ENCODE measurements at places on chromosomes 2 and 18.

DNA sequence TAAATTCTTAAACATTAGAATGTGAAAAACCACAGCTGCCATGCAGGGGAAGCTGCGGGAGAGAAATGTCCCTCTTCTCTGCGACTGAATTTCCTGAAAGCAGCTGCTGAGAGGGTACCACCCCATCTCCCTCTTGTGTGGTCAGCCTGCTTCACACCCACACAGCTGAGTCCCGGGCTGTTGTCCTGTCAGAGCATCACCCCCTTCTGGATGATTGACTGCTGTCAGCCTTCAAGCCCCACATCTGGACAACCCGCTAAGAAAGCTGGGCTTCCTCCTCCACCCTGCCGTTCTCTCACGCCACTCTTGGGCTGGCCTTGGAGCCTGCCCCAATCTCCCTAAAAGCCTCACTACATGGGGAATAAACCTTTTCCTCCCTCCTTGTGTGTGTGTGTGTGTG lies 26.0 kb downstream of the SH3YL1 start:
- DNase-seq = no peak

DNA sequence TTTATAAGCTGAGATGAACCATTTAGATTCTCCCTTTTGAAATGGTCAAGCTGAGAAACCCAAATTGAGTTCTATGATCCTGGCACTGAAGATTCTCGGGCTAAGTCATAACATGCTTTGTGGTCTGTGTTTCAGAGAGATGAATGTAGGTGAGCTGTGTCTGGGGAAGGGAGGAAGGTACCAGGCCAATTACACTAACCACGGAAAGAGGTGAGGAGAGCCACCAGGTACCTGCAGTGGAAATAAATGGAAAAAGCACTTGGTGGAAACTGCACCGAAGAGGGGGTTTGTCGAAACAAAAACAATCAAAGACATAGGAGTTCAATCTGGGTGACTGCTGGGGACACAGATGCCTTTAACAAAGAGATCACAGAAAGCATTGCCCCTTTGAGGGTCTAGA lies 963 bp upstream of the MRPL44 start:
- DNase-seq = no peak

GRCh38 chr2:105797298-105797819 lies 52.6 kb downstream of the NCK2 start:
- peak; percentile 56 for DNase-seq

DNA sequence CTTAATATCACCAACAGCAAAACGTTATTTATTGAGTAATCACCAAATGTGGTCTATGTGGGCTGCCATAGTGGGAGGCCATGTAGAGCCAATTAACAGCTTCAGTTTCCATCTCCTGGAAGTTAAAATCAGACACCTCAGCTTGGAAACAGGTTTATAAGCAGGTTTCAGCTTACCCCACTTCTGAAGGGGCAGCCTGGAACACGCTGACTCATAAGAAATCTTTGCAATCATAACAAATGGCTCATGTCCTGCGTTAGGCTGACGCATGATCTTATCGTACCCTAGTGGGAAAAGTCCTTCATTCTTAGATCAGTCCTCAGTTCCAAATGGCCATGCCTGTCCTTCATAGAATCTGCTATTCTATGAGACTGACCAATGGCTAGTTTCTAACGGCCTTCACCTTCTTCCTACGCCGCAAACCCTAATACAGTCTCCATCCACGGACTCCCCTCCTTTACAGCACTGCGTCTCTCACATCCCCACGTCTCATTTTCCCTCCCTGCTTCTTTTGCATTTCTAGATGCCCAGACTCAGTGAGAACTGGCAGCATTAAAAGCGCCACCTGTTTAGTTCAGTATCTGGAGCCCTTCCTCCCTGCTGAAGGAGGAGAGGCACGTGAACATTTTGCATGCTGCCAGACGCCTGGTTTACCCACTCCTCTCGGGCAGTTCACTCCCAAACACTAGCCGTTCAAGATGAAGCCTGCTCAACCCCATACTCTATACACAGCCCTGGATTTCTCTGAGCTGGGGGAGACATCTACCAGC lies 24.2 kb upstream of the BZW1 start:
- DNase-seq = peak; percentile 94

GRCh38 chr2:186036862-186037449 lies 298.4 kb downstream of the FSIP2 start:
- DNase-seq = no peak

GRCh38 chr2:178213991-178214390 lies 19.7 kb downstream of the OSBPL6 start:
- no peak for DNase-seq

DNA sequence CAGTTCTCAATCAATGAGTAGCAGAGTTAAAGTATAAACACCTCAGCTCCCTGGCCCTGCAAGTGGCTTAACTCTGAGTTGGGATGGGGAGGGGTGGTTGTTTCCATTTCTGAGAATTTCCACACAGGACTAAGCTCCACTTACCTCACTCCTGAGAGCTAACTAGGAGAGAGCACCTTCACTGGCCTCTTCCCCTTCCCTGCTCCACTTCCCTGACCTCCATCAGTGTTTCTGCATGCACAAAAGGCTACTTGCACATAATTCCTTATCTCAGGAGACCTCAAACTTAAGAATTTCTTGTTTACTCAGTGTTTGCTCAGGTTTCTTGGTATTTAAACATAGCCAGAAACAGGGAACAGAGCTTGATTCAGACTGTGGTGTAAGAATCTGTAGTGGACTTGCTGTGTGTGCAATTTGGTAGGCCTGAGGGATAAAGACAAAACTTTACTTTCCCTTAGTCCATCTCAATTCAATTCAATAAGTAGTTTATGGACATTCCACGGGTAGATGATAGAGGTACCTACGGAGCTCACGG lies 97.2 kb downstream of the PID1 start:
- DNase-seq = no peak
